Activated CD4-positive, alpha-beta T cell treated with anti-CD3 and anti-CD28 coated beads, Interleukin-2, amount 10 ng/mL, durations not matched to agents 24 days and 14 days (primary cell): ENCODE measurements at places on chromosomes 6 and 20. TPM values are rescaled to one million over a fixed set of nuclear protein-coding genes. Genes with fewer than 3 reads are reported as not detected.

Gene ACSS1
- total RNA-seq: 13.0 and 13.5 TPM in 2 replicates

Gene C20orf141
- not detected in 2 replicates for total RNA-seq

- DNase-seq: no peak
- no peaks in the 10 kb centered on the region for H3K36me3 ChIP-seq
- peaks cover 8% of the 10 kb centered on the region for H3K27me3 ChIP-seq
- H3K27ac ChIP-seq: no peak overlapping the region
- no peaks in the 10 kb centered on the region for H3K4me1 ChIP-seq
Observed at GRCh38 chr6:4732691-4733315, 43.4 kb upstream of the CDYL start.

- no peaks in the 10 kb centered on the region for H3K27me3 ChIP-seq
- peaks cover 3% of the 10 kb centered on the region for H3K36me3 ChIP-seq
- H3K4me3 ChIP-seq: no peak overlapping the region
- no peak overlapping the region for H3K27ac ChIP-seq
Observed at GRCh38 chr6:27889275-27889627, 22.9 kb downstream of the OR2B2 start.

DNA sequence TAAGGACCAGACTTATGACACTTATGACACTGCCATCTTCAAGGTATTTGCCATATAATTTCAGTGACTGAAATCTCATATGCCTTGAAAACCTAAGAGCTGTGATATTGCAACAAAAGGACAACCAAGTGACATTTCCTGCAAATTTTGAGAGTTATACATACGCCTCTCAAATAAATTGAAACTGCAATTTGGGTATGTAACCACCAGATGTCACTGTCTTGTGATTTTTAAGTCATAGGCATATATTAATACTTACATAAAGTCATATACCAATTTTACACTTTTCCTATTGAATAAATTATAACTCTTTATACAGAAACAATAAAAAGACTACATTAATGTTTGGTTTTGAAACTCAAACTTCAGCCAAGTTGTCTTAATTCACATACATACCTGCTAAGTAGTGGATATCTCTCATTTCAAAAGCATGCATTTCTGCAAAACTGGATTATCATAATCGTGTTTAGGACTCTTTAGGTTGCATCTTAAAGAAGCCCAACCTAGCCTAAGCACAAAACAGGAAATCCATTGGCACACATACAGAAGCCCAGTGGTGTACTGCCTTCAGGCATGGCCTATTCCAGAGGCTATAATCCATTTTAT lies 180.2 kb downstream of the PACRG start:
- no peak for DNase-seq
- H3K27me3 ChIP-seq: no peaks in the 10 kb centered on the region
- H3K27ac ChIP-seq: no peak overlapping the region
- no peaks in the 10 kb centered on the region for H3K36me3 ChIP-seq
- H3K4me3 ChIP-seq: no peak overlapping the region

DNA sequence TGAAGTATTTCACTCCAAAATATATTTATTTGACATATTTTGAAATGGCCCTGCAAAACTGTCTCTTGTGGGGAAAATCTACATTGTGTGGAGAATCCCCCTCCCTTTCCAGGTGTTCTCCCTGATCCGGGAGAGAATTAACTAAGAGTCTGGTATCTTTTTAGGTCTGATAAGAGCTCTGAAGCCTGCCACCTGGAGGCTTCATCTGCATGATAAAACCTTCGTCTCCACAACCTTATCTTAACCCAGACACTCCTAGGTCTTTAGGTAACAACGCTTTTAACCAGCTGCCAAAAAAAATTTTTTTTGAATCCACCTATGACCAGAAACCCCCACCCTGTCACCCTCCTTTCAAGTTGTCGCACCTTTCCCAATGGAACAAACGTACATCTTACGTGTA lies 43.0 kb downstream of the FAM184A start:
- H3K4me3 ChIP-seq: no peak overlapping the region
- H3K27me3 ChIP-seq: no peaks in the 10 kb centered on the region
- H3K36me3 ChIP-seq: no peaks in the 10 kb centered on the region
- no peaks in the 10 kb centered on the region for H3K4me1 ChIP-seq
- H3K27ac ChIP-seq: no peak overlapping the region

DNA sequence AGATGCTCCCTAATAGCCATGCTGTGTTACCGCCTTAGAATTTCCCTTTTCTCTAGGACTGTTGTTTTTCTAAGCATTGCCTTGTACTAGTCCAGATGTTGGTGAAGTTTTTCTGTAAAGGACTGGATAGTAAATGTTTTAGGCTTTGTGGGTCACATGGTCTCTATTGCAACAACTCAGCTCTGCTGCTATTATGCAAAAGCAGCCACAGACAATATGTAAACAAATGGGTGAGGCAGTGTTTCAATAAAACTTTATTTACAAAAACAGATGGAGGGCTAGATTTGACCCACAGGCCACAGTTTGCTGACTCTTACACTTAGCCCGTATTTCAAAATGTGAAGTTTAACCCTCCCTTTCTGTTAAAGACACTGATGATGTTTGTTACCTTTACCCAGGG lies 207.6 kb upstream of the MYLIP start:
- DNase-seq: no peak
- H3K4me3 ChIP-seq: no peak overlapping the region
- H3K27me3 ChIP-seq: no peaks in the 10 kb centered on the region
- H3K36me3 ChIP-seq: no peaks in the 10 kb centered on the region
- H3K27ac ChIP-seq: no peak overlapping the region

Gene GRM1
- not detected in 2 replicates for total RNA-seq

DNA sequence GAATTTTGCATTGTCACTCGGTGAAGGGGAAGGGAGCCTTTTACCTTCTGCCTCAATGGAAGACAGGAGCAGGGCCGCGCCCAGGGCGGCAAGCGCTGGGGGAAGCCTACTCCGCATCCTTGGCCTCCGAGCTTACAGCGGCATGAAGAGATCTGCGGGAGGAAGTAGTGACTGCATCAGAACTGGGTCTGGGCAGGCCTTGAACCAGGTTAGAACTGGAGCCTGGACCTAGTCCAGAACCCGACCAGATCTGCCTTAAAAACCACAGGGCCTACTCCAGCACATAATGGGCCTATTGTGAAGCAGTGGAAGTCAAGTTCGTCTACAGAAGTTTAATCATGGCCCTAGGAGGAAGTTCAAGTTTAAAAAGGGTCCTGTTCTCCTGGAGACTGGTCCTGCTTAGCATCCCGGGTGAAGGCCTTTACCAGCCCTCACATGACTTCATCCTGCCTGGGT lies 3.1 kb downstream of the COL12A1 start:
- H3K4me3 ChIP-seq: no peak overlapping the region
- no peak for DNase-seq
- peaks cover 37% of the 10 kb centered on the region for H3K4me1 ChIP-seq
- H3K27me3 ChIP-seq: peaks cover 75% of the 10 kb centered on the region
- H3K27ac ChIP-seq: no peak overlapping the region

DNA sequence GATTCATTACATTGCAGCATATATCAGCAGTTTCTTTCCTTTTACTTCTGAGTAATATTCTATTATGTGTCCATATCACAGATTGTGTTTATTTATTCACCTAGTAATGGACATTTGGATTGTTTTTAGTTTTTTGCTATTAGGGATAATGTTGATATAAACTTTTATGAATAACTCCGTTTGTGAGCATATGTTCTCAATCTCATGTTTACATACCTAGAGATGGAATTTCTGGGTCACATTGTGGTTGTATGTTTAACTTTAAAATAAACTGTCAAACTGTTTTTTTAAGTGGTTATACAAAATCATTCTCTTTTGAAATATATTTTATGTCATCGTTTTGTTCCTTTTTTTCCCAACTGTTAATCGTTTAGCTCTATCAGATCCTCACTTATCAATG lies 311.6 kb downstream of the MMUT start:
- no peaks in the 10 kb centered on the region for H3K27me3 ChIP-seq
- H3K27ac ChIP-seq: no peak overlapping the region
- H3K36me3 ChIP-seq: no peaks in the 10 kb centered on the region
- no peak for DNase-seq
- no peaks in the 10 kb centered on the region for H3K4me1 ChIP-seq
- no peak overlapping the region for H3K4me3 ChIP-seq

DNA sequence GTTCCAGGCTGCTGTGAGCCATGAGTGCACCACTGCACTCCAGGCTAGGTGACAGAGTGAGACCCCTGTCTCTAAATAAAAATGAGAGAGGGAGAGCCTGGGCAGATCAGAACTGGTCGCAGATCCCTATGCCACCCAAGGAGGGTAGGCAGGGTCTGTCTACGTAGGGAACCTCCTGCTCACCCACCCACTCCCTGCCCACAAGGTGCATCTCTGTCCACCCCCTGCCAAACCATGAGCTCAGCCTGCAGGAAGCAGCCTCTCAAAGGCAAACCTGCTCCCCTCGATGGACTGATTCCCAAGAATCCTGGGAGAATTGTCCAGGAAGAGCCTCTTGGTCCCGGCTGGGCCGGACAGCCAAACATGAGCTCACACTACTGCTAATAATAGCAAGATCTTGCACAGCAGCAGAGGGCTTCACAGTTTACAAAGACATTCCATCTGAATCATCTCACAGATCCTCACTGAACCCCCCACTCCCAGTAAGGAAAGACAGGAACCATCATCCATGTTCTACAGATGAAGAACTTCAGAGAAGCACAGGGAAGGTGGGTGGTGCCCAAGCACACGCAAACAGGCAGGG lies 27.8 kb upstream of the TLDC2 start:
- no peak overlapping the region for H3K4me3 ChIP-seq
- H3K27ac ChIP-seq: no peak overlapping the region
- DNase-seq: no peak
- H3K27me3 ChIP-seq: no peaks in the 10 kb centered on the region

Gene ADGRB3
- not detected in 2 replicates for total RNA-seq

- no peak overlapping the region for H3K27ac ChIP-seq
- no peaks in the 10 kb centered on the region for H3K36me3 ChIP-seq
- H3K4me1 ChIP-seq: no peaks in the 10 kb centered on the region
Observed at GRCh38 chr20:19433371-19434350, 221.2 kb downstream of the SLC24A3 start.

- DNase-seq: peak; percentile 93
- H3K27ac ChIP-seq: no peak overlapping the region
- peaks cover 43% of the 10 kb centered on the region for H3K27me3 ChIP-seq
- no peaks in the 10 kb centered on the region for H3K36me3 ChIP-seq
Observed at GRCh38 chr20:46022411-46023147, 6.4 kb upstream of the SLC12A5 start.

GRCh38 chr6:49326347-49326746 lies 136.7 kb downstream of the MMUT start:
- no peaks in the 10 kb centered on the region for H3K27me3 ChIP-seq
- no peaks in the 10 kb centered on the region for H3K36me3 ChIP-seq
- no peak overlapping the region for H3K4me3 ChIP-seq

DNA sequence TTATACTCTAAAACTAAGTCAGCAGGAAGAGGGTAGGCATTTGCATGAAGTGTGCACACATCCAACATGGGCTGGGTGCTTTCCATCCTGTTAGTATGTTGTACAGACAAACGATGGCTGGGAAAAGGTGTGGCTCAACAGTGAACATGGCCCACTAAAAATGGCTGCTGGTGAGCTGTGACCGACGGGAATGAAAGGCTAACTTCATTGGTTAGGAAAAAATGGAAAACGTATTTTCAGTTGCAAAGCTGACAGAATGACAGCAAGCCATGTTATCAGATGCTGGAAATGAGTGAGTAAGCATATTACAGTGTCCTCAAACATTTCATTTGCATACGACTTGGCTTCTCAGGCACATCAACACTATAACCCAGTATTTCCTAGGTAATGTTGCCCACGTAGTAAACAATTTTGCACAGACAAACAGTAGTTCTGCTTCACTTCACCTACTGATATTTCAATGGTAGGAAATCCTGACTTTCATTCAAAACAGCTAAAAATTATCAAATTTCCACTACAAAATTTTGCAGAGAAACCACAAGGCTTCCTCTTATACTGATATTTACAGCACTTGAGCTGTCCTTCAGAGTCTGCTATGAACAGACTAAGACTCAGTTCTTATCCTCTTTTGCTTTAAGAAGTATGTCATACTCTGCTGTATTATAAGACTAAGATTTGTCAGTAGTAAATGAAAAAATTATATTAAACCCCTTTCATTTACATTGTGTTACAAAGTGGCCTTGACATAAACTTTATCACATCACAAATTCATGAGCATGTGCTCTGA lies 98.9 kb downstream of the IRF4 start:
- peak overlapping the region; percentile 99 for H3K27ac ChIP-seq
- peak; percentile 82 for DNase-seq
- peaks cover 65% of the 10 kb centered on the region for H3K36me3 ChIP-seq
- H3K4me1 ChIP-seq: peaks cover 87% of the 10 kb centered on the region

Gene MCHR2
- not detected in 2 replicates for total RNA-seq
